ENCODE measurements at places on chromosomes 11 and 22. TPM values are rescaled to one million over a fixed set of nuclear protein-coding genes. Genes with fewer than 3 reads are reported as not detected.

DNA sequence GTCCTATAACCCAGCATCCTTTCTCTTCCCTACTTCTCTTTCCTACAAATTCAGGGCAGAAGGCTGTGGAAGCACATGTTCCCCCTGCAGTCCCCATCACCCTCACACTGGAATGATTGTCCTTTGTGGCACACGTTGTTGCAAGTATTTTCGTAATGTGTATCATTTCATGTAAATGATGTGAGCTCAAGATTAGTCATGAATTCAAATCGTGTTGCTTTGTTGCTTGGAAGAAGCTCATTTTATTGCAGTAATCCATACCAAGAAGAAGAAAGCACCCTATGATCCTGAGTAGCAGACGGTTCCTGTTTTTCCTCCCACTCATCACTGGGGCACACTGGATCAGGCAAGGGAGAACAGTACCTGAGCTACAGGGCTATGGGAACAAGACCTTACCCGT is 173.4 kb downstream of the NCAM1 start:
- DNase-seq, result no peak

- no peak for DNase-seq
Measured at GRCh38 chr22:17931400-17931825, 92.9 kb downstream of the MICAL3 start.

- DNase-seq, result no peak
Measured at GRCh38 chr11:34267417-34267816, 90.4 kb downstream of the ABTB2 start.

- no peak for DNase-seq
Measured at GRCh38 chr11:61542705-61543104, 34.2 kb downstream of the LRRC10B start.

DNA sequence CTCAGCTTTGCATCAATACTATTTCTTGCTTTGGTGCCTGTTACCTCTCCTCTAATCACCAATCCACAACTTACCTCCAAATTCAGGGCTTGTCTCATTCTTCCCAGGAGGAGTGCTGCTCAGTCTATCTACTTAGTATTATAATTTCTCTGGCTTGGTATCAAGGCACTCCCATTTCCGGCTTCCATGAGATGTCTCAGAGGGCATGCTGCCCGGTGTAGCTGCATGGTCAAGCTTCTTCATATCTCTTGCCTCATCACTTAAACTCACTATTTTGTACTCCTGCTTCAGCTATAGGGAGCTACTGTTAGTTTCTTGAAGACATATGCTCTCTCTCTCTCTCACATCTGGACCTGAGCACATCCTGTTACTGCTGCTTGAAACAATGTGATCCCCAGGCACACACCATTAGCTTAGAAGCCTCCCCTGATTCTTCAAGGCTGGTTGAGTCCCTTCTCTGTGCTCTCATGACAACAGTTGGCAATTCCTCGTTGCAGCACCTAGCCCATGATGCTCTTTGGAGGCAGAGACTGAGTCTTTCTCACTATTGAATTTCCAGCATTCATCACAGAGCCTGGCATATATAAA is 182.8 kb upstream of the SYN3 start:
- DNase-seq, result no peak

GRCh38 chr11:47001781-47002181 is 65.2 kb downstream of the CSTPP1 start:
- no peak for DNase-seq

PKNOX2 gene
- total RNA-seq, result not detected

ALX4 gene
- total RNA-seq, result not detected

CHRDL2 gene
- total RNA-seq, result not detected

All from pulmonary artery endothelial cell (primary cell).